ENCODE measurements at places on chromosomes 13 and 19. TPM values are rescaled to one million over a fixed set of nuclear protein-coding genes. Genes with fewer than 3 reads are reported as not detected.

ZNF615 gene
- 5.6 TPM for total RNA-seq

SIGLEC8 gene
- total RNA-seq: not detected

KANK2 gene
- total RNA-seq: 14.5 TPM

C1QTNF9 gene
- total RNA-seq: not detected

C1QTNF9B gene
- total RNA-seq: not detected

Data from foreskin keratinocyte (primary cell).